T-helper 9 cell (primary cell): ENCODE measurements at places on chromosomes 1 and 21.

DNA sequence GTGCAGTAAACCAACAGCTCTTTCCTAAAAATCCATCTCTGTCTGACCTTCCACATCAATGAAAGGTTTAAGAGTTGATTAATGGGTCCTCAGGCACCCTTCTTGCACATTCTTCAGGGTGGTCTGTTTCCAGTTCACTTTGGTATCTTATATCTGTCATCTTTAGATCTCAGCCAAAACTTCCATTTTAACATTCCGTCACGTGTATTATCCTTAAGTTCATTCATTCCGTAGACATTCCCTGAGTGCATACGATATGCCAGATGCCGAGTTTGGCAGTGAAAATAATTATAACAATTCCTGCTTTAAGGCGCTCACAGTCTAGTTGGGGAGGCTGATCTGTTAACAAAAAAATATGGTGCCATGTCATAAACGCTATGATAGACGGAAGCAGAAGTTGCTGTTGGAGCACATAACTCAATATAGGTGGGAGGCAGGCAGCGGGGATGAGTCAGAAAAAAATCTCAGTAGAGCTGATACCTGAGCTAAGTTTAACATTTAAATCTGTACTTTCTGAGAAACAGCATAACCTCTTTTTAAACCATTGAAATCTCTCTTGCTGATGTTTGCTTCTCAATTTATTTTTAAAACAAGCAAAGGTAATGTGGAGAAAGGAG lies 59.6 kb upstream of the HOOK1 start:
- no peak for DNase-seq

DNA sequence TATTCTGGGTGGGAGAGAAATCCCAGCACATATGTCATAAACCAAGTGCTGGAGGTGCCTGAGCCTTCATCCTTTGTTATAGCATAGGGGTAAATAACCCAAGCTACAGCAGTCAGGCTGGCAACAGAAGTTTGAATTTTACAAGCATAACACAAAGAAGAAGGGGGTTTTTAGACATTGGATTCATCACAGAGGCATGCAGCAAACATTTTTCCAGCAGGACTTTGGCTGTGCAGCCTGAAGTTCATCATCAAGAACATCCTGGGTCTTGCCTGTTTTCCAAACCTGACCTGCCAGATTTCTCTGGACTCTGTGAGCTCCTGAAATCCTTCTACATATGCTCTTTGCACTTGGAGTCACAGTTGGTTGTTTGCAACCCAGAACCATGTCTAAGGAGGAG lies 16.2 kb downstream of the PTGER3 start:
- no peak for DNase-seq

DNA sequence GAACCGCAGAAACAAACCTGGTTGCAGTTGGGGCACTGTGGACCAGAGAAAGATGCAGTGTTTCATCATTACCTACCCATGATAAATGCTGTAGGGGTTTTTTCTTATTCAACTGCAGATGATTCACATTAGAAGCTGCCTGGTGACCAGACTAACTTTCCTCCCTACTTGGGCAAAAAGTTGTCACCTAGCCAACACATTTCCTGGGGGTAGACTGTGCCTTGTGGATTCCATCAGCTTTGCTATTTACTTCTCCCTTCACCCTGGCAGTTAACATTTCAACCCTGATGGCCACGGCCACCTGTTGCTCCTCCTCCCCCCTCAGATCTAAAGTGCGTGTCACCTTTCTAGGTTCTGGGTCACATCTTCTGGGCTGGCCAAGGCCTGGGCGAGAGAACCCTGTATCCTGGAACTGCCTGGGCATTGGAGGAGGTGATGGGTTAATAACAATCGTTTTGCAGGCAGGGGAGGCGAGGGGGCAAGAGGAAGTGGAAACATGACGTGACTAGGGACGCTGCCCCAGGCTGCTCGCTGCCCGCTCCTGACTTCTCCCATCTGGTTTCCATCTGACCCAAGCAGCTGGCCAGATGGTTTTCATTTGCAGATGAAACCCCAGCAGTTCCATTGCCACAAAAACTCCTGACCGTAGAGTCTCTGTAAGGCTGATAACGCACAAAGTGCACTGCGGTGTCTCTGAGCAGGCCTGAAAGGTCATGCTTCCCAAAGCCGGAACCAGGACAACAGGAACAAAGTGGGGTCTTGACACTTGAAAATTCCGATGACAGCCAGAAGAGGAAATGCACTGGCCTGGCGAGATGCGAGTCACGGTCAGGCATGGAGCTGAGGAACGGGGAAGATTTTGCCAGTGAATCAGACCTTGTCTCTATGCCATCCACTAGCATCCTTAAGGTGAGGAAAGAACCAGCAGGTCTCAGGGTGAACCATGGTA lies 36.6 kb downstream of the CAPZB start:
- no peak for DNase-seq

- DNase-seq: no peak
These were observed 14.3 kb downstream of the TSPAN2 start for GRCh38 chr1:115074839-115075534.

- no peak for DNase-seq
These were observed 9.9 kb downstream of the CEP104 start for GRCh38 chr1:3847081-3847480.

DNA sequence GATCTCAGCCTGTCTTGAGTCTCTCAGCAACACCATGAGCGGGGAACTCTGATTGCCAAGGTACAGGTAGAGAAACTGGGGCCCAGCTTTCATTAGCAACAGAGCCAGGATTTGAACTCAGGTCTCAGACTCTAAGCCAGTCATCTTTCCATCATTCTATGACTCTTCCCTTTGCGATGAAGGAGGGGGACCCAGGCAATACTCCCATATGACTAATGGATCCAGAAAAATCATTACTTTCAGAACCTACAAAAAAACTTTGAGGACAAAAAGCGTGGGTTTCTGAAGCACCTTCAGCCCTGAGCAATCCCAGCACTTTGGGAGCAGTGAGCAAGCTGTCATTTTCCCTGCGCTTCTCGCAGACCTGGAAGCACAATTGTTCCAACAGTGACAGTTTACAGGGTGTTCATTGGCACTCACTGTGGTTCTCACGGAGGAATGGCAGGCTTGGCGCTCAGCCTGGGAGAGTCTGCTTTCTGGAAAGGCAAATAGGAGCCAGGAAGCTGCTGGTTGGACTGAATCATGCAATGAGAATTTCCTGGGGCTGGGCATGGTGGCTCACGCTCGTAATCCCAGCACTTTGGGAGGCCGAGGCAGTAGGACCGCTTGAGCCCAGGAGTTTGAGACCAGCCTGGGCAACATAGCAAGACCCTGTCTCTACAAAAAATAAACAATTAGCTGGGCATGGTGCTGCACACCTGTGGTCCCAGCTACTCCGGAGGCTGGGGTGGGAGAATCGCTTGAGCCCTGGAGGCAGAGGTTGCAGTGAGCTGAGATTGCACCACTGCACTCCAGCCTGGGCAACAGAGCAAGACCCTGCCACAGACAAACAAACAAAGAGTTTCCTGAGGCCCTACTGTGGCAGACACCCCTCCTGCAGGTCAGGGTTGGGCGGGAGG lies 40.1 kb downstream of the SLC2A7 start:
- no peak for DNase-seq

GRCh38 chr21:44395260-44395659 lies 41.8 kb downstream of the TRPM2 start:
- no peak for DNase-seq

- no peak for DNase-seq
These were observed 760 bp downstream of the PEX14 start for GRCh38 chr1:10475510-10475909.

DNA sequence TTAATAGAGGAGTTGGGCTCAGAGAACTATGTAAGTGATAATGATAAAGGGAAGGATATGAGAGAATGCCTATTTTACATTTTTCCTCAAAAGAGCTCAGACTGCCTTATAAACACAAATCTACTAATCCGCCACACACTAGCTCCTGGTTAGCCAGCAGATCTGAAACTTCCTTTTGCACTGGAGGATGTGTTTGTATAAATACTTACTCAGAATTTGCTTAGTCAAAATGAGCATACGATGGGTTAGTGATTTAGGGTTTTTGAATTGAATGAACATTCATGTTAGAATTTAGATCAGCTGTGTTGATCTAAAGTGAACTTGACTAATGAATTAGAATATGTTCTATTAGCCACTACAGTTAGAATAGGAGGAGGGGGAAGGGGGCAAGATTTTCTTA lies 9.1 kb upstream of the IER5 start:
- DNase-seq: no peak

DNA sequence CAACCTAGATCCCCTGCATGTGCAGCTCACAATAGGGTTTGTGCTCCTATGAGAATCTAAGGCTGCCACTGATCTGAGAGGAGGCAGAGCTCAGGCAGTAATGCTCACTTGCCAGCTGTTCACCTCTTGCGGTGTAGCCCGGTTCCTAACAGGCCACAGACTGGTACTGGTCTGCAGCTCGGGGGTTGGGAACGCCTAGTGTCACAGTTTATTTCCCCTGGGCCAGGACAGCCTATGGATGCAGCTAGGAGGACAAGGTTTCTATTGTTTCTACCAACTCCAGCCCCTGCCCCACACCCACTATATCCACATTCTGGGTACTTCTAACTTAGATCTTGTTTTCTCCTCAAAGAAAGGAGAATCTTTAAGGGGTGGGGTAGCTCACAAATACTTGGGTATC lies 58.7 kb upstream of the PRRC2C start:
- DNase-seq: no peak

DNA sequence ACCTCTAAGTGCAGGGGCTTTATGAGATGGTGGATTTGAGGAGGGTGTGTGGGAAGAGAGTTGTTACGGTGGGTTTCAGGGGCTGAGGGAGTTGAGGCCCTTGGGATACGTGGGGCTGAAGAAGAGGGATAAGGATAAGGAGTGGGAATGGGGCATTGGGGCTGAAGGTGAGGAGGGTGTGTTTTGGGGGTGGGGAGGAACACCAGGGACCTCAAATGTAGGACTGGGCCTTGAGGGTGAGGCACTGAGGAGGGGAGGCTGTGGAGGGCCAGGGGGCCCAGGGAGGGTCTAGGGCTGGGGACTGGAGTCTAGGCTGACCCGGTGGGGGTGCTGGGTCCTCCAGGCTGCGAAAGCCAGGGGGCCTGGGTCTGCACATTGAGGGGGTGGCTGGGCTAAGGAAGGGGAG lies 1.2 kb upstream of the PLEKHM2 start:
- DNase-seq: no peak

DNA sequence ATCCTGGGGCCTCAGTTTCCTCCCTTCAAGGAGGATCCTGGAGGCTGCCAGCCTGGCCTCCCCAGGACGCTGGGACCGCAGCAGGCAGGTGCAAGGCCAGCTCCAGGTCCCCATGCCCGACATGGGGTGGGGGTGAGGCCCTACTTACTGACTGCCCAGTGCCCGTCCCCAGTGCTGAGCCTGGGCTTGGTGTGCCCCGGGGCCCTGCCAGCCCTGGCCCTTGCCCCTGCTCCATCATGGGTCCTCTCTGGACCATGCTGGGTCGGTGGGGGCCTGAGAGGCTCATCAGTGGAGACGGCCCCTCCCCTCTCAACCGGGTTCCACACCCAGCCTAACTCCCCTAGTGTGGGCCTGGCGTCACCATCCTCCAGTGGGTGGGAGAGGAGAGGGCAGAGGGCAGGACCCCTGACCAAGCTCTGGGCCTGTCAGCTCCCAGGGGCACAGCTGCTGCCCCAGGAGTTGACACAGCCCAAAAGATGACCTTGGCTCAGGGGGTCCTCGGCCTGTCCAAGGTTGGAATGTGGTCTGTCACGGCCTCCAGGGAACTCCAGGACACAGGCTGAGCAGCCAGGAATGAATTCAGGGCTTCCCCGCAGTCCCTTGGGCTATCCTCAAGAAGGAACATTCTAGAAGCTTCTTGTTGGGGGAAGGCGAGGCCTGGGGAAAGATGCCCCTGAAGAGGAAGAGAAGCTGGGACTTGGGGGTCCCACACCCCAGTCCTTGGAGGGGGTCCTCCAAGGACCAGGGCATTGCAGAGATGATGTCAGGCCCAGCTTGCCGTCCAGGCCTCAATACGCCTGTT lies 17.6 kb upstream of the ARF1 start:
- no peak for DNase-seq

DNA sequence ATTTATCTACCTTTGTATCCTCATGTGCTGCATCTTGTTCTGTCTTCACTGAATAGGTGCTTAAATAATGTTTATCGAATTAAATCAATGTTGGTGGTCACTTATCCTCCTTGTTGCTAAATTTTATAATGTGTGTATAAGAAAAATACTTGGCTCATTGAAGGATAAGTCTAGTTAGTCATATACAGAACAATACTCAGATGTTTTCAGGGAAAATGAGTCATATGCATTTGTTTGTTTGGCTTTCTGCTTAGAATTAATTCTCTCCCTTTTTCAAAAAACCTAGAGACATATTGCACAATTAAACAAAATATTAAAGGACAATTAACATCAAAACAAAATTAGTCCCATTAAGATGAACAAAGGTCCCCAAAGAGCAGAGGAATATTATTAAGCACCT lies 89.0 kb downstream of the UBE2U start:
- DNase-seq: no peak

DNA sequence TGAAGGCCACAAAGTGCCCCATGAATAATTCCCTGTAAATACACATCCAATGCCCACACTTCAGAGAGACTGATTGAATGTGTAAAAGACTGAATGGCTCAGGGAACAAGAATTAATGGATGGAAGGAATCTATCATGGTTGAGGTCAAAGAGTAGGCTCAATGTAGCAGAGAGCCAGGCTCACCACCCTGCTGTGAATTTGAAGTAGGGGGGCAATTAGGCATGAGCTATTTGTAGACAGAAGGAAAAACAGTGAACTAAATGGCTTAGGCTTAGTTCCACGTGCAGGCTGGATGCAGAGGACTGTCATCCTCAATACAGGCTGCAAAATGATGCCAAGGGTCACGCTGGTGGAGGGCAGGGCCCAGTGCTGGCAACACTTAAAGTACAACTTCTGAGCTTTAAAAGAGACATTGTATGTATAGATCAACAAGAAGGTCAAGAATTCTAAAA lies 22.9 kb upstream of the IGSF3 start:
- no peak for DNase-seq

DNA sequence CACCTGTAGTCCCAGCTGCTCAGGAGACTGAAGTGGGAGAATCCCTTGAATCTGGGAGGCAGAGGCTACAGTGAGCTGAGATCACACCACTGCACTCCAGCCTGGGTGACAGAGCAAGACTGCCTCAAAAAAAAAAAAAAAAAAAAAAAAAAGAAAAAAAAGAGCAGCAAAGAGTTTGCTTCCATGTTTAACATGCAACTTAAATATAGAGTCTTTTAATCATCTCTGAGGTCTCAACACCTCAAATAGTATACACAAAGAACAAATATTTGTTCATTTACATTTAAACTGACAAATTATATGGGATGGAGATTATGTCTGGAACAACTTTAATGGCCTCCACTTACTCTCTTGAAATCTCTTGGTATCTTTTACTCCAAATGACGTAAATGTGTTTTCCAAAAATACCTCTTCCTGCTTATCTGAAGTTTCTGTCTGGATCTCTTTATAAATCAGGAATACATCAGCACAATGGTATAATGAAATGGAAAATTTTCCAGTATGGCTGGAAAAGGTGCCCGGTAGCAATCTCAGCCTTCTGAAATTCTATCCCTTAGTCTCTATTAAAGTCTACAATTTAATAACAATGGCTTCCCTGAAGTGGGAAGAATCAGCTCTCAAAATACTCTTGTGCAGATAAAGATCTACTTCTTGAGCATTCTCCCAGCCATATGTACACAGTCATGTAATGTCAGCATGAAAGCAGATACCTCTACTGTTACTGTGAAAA lies 258.5 kb downstream of the OMA1 start:
- no peak for DNase-seq
